ENCODE measurements at places on chromosomes 5 and 9.

DNA sequence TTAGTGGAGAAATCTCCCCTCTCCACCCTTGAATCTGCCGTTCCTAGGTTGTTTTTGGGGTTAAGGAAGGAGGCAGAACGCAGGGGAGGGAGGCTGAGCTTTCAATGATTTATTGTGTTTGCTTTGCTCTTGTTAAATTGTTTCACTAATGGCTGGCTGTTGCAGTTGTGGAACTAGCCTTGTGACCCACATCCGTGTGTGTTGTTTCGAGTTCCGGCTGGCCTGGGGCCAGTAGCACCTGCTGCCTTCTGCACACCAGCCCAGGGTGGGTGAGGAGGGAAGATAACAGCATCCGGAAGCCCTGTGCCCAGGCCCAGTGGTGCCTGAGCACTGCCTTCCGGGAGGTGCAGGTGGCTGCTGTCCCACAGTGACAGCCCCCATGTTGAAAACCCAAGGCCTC lies 3.6 kb downstream of the ERGIC1 start:
- DNase-seq = peak; percentile 36

DNA sequence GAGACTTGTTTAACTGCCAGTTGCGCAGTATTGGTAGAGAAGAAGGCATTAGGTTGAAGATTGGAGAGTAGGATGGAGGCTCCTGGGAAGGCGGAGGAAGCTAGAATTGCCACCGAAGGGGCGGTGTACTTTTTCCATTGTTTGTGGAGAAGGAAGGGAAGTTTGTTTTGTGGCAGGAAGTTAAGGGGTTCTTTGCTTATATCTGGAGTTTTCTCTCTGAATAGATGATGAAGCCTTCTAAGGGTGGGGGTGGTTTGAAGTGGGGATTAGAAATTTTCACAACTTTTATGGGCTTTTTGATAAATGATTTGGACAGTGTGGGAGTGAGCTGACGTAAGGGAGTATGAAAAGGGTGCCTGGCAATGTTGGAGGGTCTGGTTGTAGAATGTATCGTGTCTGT lies 59.3 kb downstream of the SNX30 start:
- DNase-seq = no peak

DNA sequence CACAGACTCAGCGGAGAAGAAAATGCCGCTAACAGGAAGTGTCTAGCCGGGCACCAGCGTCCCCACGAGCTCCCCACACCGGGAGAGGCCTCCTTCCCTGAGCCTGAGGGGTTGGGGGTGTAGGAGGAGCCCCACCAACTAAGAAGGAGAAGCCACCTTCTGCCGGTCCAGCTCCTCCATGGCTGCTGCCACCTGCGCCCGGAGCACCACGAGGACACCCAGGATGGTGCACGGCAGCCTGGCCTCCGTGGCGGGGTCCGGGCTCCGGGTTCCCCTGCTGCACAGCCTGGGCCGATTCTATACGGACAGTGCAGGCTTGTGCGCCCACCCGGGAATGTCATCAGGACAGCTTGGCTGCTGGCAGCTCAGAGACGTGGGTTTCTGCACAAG lies 297 bp downstream of the LCN8 start:
- DNase-seq = no peak

DNA sequence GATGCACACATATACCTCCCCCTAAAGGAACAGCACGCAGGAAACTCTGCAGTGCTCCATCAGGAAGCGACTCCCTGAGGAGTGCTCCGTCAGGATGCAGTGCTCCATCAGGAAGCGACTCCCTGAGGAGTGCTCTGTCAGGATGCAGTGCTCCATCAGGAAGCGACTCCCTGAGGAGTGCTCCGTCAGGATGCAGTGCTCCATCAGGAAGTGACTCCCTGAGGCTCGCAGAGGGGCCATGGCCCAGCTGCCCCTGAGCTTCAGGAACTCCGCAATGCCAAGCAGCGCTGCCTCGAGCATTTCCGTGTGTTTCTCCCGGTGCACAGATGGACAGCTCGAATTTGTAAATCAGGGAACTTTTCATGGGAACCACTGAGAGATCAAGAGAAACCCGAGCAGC lies 88.1 kb downstream of the PAX5 start:
- DNase-seq = no peak
